ENCODE measurements at places on chromosomes 1 and 21.

- DNase-seq: no peak
These were observed 60.6 kb downstream of the UCHL5 start for GRCh38 chr1:192998536-192998935.

GRCh38 chr1:1785666-1786065, 7.4 kb upstream of the NADK start:
- DNase-seq: no peak

GRCh38 chr1:31879981-31880608, 58.1 kb downstream of the PTP4A2 start:
- no peak for DNase-seq

GRCh38 chr1:118148034-118148433, 37.0 kb downstream of the SPAG17 start:
- DNase-seq: no peak

DNA sequence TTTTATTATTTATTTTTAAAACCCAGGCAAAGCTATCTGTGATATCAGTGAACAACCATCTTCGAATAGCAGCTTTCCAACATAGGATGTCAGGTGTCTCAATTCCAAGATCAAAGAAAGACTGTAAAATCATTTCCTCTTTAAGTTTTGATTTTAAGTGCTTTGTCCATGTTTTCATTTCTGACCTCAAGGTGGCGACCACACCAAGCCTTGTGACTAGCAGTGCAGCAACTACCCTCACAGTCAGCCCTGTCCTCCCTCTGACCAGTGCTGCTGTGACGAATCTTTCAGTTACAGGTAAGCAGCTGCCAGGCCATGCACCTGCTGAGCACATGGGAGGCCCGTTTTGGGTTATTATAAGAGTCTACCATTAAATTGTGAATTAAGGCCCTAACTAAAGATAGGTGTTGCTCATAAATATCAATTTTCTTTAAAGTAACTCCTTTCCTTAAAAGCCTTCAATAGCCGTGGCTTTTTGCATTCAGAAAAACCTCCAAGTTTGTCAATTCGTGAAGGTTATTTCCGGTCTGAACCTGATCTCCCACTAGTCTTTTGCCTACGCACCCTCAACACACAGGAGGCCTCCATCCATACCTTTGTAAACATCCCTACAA, 117.0 kb downstream of the CD247 start:
- DNase-seq: peak; percentile 60

DNA sequence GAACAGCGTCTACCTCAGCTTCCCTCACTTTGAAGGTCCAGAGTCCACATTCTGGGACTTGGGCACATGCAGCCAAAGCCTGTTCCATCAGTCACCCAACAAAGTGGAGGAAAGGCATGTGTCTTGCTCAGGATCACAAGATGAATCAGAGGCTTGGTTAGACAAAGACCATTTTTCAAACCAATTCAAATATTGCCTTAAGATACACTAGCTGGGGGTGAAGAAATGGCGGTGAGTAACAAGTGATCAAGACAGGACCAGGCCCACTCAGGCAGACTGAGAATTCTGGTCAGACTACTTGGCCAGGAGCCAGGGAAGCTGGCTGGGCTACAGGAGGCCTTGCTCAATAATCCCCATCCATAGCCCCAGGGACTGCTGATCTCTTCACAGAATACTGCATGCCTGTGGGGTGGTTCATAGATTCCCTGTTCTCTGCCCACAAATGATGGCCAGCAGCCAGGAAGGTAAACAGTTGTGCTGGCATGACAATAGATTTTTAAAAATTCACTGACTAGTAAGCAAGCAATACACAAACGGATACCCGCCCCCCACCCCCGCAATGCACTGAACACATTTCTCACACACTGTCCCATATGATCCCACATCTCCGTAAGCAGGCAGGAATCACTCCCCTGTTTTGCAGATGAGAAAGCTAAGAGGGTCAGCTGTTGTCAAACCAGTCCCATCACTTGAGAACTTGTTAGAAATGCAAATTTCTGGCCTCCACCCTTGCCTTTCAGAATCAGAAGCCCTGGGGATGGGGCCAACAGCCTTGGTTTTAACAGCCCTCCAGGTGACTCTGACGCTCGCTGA, 27.2 kb downstream of the ERI3 start:
- no peak for DNase-seq

- no peak for DNase-seq
These were observed 42.9 kb upstream of the TMCO2 start for GRCh38 chr1:40204856-40205255.

- no peak for DNase-seq
These were observed 3.3 kb downstream of the CASZ1 start for GRCh38 chr1:10793129-10793651.

- DNase-seq: no peak
These were observed 57.7 kb upstream of the NUF2 start for GRCh38 chr1:163263818-163264655.

- no peak for DNase-seq
These were observed 179.8 kb upstream of the GALNT2 start for GRCh38 chr1:229887043-229887822.

DNA sequence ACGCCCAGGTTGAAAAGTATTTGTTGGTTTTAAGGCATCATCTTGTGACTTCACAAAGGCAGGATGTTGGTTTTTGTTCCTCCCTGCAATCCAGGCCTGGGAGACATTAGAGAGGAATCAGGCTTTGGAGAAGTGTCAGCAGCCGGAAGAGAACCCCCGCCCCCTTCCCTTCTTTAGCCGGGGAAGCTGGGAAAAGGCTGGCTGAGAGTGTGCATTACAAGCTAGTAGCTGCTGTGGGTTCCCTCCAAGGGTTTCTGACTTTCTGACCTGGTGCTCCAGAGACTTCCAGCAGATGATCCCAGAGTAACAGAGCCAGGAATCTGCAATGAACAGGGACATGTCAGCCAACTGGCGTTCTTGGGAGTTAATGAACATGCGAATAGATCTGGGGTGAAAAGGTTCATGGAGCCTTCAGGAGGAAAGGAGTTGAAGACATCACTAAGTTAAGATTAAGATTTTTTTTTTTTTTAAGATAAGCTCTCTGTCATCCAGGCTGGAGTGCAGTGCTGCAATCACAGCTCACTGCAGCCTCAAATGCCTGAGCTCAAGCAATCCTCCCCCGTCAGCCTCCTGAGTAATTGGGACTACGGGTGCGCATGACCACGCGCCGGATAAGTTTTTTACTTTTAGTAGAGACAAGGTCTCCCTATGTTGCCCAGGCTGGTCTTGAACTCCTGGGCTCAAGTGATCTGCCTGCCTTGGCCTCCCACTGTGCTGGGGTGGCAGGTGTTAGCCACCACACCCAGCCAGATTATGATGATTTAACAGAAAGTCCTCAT, 7.5 kb downstream of the DISP3 start:
- DNase-seq: no peak

DNA sequence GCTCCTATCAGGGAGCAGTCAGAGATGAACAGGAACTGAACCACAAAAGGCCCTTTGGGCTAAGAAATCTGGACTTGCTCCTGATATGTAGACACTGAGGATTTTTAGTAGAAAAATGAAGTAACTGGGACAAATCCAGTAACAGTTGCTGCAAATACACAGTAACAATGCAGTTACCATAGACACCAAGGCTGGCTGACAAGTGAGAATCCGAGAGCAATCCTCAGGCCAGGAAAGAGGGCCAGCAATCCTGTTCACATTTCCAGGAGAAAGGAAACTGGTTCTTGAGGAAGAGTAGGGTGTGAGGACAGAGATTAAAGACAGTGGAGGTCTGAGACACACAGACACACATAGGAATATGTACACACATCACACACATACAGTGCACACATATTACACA, 9.3 kb upstream of the LORICRIN start:
- no peak for DNase-seq

- DNase-seq: no peak
These were observed 76.7 kb downstream of the SSBP3 start for GRCh38 chr1:54329312-54330003.

DNA sequence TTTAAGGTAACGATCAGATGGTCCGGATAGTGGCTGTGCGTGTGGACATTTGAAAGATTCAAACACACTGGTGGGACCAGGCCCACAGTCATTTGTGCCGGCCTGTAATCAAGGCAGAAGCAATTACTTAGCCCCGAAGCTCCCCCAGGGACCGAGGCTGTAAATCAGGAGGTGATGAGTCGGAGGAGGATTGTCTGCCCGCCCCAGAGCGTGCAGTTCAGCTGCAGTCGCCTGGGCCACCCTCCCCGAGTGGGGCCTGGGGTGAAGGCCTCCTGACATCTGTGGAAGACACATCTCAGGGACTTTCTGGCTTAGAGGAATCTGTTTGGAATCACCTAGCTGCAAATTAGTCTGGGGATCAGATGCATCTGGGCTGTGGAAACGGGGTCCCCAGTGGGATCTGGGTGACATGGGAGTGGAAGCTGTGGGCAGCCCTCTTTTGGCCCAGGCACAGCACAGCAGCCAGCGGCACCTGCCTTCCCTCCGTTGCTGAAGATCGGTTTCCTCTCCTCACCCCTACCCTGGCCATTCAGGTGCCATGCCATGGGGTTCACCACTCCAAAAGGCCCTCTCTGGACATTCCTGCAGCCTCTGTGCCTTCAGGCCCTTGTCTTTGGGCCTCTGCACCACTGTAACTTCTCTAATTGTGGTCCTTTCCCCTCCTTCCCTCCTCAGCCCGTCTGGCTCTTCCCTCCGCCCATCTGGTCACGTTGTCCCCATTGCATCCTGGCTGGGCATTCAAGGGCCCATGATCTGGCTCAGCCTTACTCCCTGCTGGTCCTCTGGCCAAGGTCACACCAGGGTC, 25.7 kb downstream of the LHX4 start:
- DNase-seq: no peak

DNA sequence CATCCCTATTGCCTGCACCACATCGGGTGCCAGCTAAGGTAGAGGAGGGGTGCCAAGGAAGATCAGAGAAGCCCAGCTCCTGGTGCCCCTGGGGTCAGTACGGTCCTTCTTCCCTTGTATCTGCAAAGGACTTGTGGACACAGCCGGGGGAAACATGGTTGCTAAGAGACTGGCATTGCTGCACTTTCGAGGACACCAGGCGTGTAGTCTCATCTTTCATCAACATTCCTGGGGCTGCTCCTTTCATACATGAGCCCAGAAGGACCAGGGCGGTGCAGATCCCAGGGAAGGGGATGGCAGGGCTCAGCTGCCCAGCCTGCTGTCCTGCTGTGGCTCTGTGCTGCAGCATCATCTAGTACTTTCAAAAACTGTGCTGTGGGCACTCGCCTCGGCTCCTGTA, 61.0 kb downstream of the RUNX1 start:
- no peak for DNase-seq

DNA sequence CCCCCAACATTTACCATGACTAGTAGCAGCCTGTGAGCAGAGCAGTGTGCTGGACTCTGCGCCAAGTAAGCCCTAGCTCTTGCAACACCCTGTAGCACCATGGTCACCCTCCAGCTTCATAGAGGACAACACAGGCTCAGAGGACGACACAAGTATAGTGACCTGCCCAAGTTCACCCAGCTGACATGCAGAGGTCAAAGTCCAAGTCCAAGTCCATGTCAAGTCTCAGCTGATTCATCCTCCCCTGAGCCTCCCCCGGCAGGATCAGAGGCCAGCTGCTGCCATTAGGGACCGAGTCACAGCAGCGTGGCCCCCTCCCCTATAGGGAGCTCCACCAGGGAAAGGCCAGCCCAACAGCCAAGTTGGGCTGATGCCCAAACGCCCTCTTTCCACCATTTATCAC, 15.9 kb downstream of the SDC3 start:
- no peak for DNase-seq

DNA sequence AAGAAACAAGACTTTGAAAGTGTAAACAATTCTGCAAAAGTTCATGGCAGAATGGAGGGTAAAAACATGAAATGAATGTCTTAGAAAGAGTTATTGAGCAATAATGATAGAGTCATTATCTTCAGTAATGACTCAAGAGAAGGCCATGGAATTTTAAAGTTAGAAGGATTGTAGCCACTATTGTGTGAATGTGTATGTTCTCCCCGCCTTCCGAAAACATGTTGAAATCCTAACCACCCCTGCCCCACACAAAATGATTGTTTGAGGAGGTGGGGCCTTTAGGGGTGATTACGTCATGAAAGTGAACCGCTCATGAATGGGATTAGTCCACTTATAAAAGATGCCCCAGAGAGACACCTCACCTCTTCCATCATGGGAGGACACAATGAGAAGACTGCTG, 93.8 kb upstream of the CCDC190 start:
- no peak for DNase-seq

DNA sequence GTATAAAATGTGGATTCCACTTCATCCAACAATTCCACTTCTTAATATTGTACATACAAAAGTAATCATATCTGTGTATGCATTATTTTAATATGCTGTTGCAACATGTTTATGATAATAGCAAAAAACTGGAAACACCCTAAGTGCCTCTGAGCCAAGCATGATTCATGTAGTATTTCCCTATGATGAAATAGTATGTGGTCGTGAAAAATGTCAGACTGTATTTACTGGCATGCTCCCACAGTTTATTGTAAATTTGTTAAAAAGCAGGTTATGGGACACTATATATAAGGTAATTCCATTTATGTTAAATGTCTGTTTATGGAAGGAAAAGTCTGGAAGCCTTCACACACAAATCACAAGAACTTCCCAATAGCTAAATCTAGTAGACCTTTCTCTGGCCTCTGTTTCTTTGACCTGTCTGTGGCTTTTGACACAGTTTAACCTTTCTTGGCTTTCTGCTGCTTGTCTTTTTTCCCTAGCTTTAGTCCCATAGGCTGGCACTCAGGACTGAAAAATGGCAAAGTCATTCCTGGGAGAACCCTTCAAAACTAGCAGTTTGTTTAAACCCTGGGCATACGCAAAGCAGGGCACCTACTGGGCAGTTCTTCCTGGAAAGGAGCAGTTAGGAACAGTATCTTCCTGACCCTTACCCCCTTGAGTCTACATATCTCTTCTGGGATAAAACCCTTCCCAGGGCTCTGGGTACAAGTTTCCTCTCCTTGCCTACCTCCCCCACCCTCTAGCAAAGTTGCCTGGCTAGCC, 65.4 kb upstream of the ARTN start:
- DNase-seq: no peak

DNA sequence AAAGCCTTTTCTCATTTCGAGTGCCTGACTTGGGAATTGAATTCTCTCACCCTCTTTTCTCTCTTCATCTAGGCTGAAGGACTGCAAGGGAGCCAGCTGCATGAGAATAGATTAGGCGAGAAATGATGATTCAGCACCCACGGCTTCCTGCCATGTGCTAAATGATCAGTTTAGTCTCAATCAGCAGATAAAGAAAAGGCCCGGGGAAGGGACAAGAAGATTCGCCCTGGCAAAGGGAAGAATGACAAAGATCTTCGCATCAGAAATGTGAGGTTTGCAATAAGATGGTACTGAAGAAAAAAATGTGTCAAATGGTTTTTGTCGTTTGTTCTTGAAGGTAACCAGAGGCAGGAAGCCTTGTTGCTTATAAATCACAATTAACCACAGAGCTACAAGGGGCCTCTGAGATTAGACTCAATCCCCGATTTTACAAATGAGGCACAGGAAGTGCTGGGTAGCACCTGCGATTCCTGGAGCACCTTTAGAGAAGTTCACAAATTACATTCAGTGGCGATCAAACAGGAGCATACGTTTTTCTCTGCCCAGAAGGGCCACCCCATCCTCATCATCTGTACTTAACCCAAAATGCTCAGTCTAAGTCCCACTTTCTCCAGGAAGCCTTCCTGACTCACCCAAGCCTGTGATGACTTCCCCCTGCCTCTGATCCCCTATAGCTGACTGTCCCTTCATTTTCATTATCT, 183.4 kb downstream of the ZNF281 start:
- DNase-seq: no peak

- no peak for DNase-seq
These were observed 29.1 kb upstream of the SEC16B start for GRCh38 chr1:177998696-177999631.

GRCh38 chr1:204731509-204731908, 46.0 kb upstream of the LRRN2 start:
- no peak for DNase-seq

GRCh38 chr1:33010932-33011731, 25.6 kb downstream of the AK2 start:
- no peak for DNase-seq

All from hematopoietic multipotent progenitor cell (in vitro differentiated cells).